Activated CD8-positive, alpha-beta memory T cell treated with anti-CD3 and anti-CD28 coated beads for 4 hours (primary cell): ENCODE measurements at places on chromosomes 6 and 20.

- no peak for DNase-seq
These were observed 213.6 kb upstream of the SUPT3H start for GRCh38 chr6:45591306-45591705.

- DNase-seq, result no peak
These were observed 15.2 kb downstream of the TMEM200A start for GRCh38 chr6:130381012-130381411.

- no peak for DNase-seq
These were observed 30.6 kb upstream of the QKI start for GRCh38 chr6:163383912-163384311.

- no peak for DNase-seq
These were observed 410.1 kb downstream of the TBC1D32 start for GRCh38 chr6:120924214-120924613.

DNA sequence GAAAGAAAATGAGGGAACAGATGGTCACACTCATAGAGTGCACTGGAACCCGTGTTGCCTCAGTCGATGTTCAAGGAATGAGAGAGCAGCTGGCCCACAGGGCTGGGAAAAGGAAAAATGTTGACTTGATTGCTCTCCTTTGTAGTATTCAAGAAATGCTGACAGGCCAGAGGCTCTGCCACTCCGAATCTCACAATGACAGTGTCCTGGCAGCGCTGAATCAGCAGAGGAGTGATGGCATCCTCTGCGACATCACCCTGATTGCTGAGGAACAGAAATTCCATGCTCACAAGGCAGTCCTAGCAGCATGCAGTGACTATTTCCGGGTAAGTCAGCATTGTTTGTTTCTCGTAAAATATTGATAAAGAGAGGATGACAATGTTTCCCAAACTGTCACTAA, 51.3 kb downstream of the KLHL32 start:
- DNase-seq, result no peak

DNA sequence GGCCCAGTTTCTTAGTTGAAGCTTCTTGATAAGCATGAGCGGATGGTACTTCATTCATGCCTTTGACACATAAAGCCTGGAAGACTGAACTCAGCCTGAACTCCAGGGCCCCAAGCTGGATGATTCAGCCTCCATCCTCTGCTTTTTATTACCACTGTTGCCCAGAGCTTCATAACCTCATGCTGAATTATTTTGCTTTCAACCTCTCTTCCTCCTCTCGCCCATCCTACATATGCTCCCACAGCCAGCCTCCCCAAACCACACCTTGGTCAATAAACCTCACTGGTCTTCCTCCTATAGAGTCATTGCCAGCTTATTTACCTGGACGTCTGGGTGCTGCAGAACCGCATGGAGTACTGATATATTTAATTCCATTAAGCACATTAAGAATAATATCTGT, 59.4 kb downstream of the SLC35B3 start:
- no peak for DNase-seq

GRCh38 chr20:6401893-6402557, 279.2 kb upstream of the FERMT1 start:
- DNase-seq, result no peak

DNA sequence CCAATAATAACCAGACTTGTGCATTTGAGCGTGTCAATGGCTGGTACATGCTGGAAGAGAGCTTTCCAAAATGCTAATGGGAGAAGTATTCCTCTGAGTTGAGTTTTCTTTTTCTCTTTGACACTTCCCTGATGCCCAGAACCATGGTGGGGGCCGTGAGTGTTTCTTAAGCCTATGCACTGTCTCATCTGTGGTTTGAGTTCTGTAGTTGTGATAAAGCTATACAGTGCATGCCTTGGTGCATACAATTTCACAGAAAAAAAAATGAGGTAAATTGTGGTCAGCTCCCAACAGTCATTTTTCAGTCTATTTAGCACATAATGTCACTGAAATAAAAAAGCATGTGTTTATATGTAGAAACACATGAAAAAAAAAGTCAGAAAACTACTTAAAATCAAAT, 204.8 kb downstream of the HDGFL1 start:
- DNase-seq, result no peak

GRCh38 chr6:85449388-85449817, 480 bp upstream of the NT5E start:
- no peak for DNase-seq

DNA sequence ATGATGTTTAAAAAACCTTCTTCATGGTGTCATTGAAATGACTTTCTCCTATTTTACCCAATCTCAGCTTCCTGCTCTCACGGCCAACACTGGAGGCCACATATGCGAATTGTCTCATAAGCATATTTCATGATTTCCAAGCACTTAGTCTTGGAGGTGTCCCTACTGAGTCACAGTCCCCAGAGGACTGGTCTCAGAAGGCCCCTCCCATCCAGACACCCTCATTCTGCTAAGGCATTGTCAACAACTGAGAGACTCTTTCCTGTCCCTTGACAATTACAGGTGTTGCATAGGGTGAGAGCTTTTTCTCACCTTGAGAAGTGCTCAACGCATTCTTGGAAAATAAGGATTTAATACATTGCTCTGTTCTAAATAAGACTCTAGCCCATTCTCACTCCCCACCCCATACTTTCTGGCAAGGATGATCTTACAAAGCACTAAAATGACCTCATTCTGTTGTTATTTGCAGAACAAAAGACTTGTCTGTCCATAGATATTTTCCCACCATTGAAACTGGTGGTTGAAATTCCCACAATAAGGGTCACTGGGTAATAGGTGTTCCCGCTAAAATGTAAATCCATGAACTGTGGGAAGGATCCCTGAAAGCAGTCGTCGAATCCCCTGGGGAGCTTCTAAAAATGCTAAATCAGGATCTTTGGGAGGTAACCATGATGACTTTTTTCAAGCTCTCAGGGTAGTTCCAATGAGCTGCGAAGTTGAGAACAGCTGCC, 32.3 kb upstream of the SLC22A23 start:
- DNase-seq, result no peak

- DNase-seq, result no peak
These were observed 113.5 kb downstream of the ARHGAP18 start for GRCh38 chr6:129596522-129596921.

DNA sequence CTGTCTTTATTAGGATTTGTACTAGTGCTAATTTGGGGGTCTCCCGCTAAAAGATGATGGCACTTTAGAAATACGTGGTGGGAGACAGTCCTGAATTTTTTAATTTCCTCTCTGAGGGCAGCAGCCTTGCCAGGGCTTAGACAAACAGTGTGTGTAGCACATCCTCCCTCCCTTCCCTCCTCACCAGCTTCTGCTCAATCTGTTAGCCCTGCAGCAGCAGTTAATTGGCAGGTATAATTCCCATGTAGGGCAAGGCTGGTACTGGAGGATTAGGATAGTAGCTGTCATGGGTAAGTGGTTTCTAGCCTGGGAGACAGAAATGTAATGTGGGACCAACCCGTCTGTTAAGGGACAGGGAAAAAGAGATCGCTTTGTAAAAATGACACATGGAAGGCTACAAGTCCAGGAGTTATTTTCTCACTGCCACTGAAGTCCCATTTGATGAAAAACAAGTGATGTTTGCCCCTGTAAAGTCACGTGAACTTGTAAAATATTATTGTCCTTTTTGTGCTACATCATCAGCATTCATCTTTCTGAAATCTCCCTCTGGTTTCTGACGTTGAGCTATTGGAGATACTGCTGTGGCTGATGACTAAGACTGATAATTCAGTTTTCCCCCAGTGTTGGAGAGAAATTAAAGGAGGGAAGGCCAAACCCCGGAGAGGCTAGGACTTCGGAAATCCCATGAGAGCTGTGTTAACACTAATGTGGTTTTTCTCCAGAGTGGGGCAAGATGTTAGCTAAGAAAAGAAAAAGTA, 40.6 kb downstream of the CTNNBL1 start:
- no peak for DNase-seq

GRCh38 chr6:4302524-4302923, 167.1 kb upstream of the ECI2 start:
- DNase-seq, result no peak

- no peak for DNase-seq
These were observed 228.9 kb upstream of the SMLR1 start for GRCh38 chr6:130598021-130598989.

DNA sequence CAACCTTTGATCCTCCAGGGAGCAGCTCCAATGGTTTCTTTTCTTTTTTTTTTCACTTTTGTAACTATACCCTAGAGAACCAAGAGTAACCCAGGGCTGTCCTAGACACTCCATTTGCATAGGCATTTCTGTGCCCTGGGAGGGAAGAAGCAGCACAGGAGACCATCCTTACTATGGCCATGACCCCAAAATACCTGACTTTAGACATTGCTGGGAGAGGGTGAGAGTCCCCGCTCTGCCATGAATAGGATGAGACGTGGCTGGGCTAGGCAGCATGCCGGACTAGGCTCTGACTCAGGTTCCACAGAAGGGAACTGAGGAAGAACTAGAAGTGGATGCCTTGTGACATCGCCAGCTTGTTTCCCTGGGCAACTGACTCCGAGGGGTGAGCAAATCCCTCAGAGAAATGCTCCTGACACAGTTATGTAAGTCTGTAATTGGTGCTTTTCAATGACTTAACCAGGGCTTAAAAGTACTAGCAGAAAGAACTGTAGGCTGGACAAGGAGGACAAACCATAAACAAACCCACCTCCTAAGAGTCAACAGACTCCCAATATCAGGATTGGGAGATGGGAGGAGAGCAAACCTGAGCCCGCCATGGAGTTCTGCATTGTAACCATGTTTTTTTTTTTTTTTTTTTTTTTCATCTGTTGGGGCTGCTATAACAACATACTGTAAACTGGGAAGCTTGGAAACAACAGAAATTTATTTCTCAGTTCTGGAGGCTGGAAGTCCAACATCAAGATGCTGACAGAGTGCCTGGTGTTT, 910 bp upstream of the ADTRP start:
- DNase-seq, result no peak

DNA sequence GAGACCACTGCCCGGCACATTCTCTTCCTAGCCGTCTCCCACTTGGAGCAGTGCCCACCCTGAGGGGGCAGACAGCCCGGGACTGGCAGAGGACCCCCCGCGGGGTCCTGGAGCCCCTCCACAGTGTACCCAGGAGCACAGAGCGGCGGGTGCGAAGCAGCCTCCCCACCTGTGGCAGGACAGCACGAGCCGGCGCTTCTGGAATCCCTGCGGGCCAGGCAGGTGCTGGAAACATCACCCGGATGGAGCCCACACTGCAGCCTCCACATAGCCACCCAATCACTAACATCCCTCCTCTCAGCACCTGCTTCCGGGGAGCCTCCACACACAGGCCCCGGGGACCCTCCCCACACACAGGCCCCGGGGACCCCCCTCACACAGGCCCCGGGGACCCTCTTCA, 18.7 kb downstream of the GATA5 start:
- DNase-seq, result no peak

DNA sequence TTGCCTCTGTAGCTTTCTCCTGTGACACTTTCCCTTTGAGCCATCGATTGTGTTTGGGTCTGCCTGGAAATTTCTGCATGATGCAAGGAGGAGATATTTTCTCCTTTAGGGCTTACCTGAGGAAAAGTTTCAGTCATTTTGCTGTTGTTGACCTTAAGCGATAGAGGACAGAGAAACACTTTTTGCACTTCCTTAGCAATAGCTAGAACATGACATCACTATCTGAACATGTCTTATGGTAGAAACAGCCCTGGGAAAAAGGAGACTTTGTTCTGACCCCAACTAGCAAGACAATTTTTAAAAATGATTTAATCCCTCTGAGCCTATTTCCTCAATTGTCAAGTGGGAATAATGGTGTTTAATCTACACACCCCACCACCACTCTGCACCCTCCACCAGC, 9.7 kb upstream of the FILIP1 start:
- DNase-seq, result no peak

- no peak for DNase-seq
These were observed 4.0 kb upstream of the OXT start for GRCh38 chr20:3067139-3068014.

GRCh38 chr20:10637563-10637962, 36.2 kb downstream of the JAG1 start:
- DNase-seq, result no peak

GRCh38 chr6:10415617-10416480, 975 bp upstream of the TFAP2A start:
- DNase-seq, result no peak

DNA sequence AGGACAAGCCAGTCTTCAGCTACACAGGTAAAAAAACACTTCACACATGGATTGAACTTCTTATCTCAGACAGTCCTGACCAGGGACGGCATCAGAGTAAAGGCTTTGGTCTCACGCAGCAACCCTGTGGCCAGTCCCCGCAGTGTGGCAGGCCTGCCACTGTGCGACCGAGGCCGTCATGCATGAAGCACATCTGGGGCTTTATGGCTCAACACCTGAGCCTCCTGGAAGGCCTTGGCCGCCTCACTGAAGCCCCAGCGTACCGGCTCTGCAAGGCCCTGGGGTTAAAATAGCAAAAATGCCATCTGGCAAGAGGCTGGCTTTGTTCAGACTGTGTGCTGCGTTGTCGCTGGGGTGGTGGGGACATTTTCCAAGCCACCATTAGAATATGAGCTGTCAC, 32.8 kb downstream of the TBC1D7 start:
- DNase-seq, result no peak

DNA sequence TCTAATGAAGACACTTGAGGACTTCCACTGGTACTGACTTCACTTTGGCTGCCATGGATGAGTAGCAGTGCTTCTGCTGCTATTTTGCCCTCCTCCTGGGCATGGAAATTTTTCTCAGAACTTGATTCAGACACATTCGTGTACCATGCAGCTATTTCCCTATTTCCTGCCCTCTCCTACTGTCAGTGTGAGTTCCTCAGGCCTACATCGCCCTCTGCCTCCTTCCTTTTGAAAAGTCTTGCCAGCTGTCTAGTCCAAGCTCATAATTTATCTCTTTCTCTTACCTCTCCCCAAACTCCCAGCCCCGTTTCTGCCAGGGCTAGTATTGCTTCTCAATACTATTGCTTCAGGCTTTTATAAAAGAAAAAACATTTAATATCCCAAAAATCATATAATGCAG, 470.2 kb downstream of the ADGRB3 start:
- no peak for DNase-seq

GRCh38 chr6:34575326-34575725, 19.2 kb upstream of the SPDEF start:
- no peak for DNase-seq

DNA sequence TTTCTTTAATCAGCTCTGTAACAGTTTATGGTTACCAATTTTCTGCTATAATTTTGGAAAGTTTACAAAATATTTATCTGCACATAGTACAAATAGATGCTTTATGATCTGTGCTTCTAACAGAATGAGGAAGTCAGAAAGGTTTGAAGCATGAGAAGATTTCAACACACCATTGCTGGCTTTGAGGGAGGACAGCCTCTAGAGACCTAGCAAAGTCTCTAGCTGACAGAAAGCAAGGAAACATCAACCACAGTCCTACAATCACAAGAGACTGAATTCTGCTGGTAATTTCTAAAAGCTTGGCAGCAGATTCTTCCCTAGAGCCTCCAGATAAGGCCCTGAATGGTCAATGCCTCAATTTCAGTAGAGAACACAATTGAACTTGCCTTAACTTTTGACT, 750.8 kb upstream of the SLC35B3 start:
- DNase-seq, result no peak

DNA sequence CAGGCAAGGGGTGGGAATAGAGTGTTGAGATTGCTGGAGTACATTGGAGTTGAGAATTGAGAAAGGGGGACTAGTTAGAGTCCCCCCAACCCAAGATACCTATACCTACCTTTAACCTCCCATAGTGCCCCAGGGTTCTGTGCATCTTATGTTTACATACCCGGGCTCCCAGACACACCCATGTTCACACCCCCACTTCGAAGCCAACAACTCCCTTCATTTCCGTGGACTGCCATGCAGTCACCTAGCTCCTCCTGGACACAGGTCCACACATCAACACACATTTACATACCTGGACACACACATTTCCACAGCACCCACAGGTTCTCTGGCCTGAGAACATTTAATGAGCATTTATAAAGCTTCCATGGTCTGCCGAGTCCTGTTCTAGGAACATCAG, 5.1 kb downstream of the TMEM63B start:
- DNase-seq, result no peak
